ENCODE measurements at places on chromosomes 4 and X.

DNA sequence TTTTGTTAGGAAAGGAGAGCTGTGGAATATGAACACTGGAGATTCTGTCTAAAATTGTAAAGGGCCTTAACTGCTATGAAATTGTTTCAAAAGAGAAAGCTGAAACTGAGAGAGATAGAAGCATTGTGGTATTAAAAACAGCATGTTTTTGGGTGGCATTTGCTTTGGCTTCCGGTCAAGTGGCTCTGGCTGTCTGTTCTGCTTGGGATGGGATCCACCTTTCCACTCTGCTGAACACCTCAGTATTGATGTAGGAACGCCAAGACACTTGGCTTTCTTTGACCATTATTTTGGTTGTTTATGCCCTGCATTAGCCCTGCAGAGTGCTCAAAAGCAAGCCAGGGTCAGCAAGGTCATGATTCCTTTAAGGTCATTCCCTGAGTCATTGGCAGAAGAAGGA is 199.7 kb downstream of the SLC4A4 start:
- no peak for DNase-seq

GRCh38 chr4:38325629-38325913 is 338.4 kb upstream of the KLF3 start:
- DNase-seq = no peak

DNA sequence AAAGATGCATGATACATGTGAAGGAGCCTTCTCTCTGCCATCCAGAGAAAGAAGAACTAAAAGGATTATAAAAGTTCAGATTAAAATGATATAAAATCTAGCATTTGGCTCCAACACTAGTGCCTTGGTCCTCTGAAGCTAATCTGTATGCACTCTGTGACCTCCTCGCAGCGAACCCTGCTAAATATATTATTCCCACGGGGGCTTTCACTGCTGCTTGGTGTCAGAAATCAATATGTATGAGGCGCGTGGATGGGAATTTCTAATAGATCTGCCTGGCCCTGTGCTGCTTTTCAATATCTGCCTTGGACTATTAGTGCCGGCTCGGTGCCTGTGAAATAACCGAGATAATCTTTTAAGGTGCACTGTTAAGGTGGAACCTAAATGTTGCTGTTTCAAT is 69.7 kb downstream of the CXXC4 start:
- DNase-seq = no peak

DNA sequence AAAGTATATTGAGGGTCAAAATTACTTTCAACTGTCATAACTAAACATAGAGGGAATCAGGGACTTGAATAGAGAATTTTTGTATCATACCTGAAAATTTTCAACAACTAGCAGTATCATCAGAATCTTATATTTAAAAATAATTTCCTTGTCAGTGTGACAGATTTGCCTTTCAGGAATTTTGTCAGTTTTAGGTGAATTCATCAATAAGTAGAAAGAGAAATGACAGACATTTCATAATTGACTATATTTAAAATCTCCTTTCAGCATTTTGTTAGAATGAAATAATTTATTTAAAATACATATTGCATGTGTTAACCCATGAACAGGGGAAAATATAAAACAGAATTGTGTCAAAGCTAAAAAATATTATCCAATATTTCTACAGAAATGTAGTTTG is 8.6 kb upstream of the PDCL2 start:
- no peak for DNase-seq

- no peak for DNase-seq
Measured at GRCh38 chrX:24659646-24660045, 12.5 kb upstream of the PCYT1B start.

- no peak for DNase-seq
Measured at GRCh38 chrX:154355776-154356140, 18.7 kb downstream of the FLNA start.

- DNase-seq = no peak
Measured at GRCh38 chr4:89562746-89563145, 255.1 kb upstream of the GPRIN3 start.

GRCh38 chrX:28586981-28587551 is at the start of gene IL1RAPL1:
Gene IL1RAPL1, plus strand, starts transcription at chrX:28587446.
- DNase-seq = no peak

DNA sequence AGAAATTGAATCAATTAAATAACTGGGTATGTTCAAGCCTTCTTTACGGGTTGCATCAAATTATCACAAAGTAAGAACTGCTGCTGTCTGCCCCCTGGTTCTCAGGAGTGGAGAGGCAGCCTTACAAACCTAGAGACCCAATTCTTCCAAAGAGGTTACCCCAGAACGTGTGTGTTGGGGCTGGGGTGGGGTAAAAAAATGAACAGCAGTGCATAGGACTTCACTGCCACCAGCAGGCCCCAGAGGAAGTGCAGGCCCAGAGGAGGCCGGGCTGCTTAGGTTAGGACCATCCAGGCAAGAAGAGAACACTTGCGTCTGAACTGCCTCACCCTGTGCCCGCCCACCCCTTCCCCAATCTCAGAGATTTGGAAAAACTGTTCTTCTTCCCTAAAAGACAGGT is 1.5 kb upstream of the NWD2 start:
- DNase-seq = no peak

GRCh38 chrX:15158736-15159406 is 111.0 kb downstream of the ASB9 start:
- DNase-seq = no peak

DNA sequence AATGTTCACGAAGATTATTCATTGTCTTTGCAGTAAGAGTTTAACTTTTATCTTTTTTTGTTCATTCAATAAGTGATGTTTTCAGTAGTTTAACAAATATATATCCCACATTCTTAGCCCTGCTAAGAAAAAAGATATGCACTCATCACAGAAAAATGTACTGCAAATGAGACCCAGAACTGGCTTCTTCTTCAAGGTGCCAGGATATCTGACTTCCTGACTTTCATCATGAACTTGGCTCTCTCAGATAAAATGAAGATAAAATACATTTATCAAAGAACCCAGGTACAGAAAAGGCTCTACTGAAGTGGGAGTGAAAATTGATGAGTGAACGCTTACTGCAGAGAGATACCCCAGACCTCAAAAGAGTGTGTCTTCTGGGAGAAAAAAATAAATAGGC is 177.8 kb upstream of the DKK2 start:
- DNase-seq = no peak

DNA sequence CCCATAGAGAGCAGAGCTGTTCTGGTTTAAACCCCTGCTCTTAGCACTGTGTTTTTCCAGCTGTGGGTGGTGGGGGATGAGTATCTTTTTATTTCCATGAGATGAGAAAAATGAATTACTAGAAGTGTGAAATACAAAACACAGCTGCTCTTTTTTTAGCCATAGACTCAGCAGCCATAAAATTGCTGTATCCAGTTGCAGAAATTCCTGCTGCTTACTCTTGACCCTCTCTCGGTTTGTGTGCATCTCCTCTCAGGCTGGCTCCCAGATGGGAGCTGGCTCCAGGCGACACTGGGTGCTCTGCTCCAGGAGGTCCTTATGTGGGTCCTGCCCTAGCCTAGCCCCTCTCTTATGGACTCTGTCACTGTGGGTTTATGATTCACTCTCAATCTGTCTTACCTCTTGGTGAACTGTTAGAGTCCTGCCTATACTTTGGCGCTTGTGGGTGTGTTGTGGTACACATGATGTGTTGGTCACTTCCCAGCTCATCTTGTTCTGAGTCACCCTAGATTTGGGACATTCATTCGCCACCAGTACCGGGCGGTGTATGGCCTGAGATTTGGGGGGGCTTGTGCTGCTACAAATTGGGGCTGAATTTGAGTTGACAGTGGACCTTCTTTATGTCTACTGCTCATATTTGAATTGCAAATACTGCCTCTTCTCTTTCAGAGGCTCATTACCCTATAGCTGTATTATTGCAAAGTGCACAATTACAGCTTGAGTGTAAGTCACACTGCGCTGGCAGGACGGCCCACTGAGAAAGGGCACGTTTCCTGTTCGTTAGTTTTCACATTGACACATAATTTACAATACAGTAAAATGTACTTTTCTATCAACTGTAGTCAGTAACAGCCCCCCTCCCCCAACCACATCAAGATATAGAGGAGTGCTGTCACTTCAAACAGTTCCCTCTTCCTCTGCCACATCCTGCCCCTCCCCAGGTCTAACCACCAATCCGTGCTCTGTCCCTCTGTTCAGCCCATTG is 46.9 kb upstream of the MSANTD1 start:
- DNase-seq = peak; percentile 41

DNA sequence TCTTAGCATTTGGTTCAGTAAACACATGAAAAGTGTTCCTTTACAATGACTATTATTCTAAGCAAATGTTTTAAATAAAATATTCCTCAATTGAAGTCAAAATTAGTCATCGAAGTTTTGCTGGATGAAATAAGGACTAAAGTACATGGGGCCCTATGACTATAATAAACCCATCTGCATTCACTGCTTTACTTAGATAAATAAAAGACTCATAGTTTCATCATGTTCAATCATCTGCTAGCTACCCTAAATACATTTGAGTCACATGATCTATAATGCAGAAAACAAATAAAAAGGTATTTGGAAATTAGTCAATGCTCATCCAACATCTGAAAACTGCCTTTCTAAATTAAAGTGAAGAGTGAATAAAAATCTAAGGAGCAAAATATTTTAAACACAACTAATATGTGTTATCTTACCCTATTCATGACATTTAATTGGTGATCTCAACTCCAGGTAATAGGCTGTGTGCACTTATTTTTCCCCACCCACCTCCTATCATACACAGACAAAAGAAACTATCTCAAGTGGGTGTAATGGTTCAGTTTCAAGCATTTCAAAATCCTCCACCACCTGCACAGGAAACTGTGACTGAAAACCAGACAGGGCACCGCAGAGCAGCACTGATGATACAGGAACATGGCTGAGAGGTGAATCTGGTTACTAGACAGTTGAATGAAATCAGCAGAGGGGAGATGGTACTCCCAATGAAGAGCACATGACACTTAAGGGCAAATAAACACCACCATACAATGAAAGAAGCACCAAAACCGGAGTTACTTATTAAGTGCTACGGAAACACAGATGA is 78.6 kb downstream of the CAMK2D start:
- peak; percentile 10 for DNase-seq

DNA sequence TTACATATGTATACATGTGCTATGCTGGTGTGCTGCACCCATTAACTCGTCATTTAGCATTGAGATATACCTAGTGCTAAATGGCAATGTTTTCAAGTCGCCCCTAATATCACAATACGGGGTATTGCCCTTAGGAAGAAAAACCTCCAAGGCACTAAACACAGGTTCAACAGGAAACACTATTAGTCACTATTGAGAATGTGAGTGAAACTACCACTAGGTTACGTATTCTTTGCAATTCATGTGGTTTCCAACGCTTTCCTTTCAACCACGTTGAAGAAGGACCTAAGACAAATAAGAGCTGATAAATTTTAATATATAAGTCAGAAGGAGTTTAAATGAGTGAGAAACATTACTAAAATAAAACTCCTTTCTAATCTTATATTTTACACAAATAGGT is 134.7 kb upstream of the SPANXN4 start:
- DNase-seq = no peak

- DNase-seq = no peak
Measured at GRCh38 chrX:40778861-40779575, 43.7 kb upstream of the MED14 start.

DNA sequence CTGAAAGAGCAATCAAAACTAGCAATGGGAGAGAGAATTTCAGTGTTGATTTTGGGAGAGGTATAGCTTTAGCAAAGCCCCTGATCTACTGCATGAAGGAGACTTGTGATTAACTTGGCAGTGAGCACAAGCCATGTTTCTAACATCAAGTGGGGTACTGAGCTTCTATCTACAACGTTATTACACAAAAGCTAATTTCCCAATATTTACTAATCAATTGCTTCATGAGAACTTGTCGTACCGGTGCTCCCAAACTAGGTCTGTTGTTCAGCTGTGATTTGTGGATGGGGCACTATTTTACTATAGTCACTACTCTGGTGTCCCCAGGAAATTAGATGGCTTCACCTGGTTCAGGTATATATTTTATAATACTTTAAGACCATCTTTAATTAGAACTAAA is 16.2 kb downstream of the ANK2 start:
- DNase-seq = no peak

- no peak for DNase-seq
Measured at GRCh38 chr4:80144676-80145470, 52.4 kb upstream of the PRDM8 start.

DNA sequence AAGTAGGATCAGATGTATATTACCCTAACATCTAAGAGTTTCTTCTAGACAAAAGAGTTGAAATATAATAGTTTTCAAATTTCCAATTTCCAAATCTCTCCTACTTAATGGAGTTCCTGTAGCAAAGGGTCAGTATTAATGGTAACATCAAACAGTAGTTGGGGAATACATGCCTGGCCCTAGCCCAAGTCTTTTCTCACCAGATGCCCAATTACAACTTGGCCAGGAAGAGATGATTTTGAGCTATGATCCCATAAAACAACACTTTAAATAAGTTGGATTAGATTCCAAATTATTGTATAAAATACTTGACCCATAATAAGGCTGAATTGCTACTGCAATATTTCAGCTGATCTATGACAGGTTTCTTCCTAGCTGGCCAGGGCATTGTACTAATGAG is 59.9 kb downstream of the MBNL3 start:
- no peak for DNase-seq

- DNase-seq = no peak
Measured at GRCh38 chr4:5371415-5372190, 320.3 kb downstream of the STK32B start.

- DNase-seq = no peak
Measured at GRCh38 chrX:134460862-134461220, 876 bp downstream of the HPRT1 start.

DNA sequence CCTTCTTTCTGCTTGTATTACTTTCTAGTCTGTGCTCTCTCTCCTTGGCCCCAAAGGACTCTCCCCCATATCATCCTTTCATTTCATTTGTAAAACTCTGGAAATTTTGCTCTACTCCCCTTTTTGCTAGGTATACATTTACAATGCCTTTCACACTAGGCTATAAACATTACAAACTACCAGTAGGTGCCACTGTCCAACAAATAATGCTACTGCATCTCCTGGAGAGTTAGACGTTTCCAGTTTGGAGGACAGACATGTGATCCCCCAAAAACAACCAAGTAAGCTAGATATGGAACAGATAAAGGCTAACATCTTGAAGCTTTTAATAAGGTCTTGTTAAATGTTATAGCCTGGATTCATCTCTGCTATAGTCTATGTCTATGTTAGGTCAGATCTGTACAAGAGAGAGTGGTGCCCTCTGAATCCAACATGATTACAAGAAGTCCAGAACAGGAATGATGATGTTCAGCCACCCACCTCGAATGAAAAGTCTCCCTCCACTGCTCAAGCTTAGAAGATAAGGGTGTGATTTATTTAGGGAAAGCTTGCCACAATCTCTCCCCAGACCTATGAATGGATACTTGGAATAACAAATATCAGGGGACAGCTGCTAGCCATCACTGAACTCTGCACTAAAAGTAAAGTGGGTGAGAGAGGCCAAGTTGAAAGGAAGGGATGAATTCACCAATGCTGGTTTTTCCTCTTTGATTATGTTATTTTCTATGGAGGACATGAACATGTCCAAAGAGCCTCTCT is 14.3 kb downstream of the CBR4 start:
- DNase-seq = no peak

GRCh38 chrX:66731398-66731797 is 92.5 kb upstream of the EDA2R start:
- no peak for DNase-seq

GRCh38 chr4:169254546-169254983 is 16.2 kb downstream of the SH3RF1 start:
- no peak for DNase-seq
